ENCODE measurements at places on chromosomes 16 and 17.

- DNase-seq: no peak
Observed at GRCh38 chr17:73983621-73984400, 219.7 kb upstream of the RPL38 start.

- DNase-seq: no peak
Observed at GRCh38 chr16:88566158-88566557, 4.0 kb upstream of the ZC3H18 start.

- no peak for DNase-seq
Observed at GRCh38 chr16:57798953-57799599, 3.2 kb downstream of the KIFC3 start.

DNA sequence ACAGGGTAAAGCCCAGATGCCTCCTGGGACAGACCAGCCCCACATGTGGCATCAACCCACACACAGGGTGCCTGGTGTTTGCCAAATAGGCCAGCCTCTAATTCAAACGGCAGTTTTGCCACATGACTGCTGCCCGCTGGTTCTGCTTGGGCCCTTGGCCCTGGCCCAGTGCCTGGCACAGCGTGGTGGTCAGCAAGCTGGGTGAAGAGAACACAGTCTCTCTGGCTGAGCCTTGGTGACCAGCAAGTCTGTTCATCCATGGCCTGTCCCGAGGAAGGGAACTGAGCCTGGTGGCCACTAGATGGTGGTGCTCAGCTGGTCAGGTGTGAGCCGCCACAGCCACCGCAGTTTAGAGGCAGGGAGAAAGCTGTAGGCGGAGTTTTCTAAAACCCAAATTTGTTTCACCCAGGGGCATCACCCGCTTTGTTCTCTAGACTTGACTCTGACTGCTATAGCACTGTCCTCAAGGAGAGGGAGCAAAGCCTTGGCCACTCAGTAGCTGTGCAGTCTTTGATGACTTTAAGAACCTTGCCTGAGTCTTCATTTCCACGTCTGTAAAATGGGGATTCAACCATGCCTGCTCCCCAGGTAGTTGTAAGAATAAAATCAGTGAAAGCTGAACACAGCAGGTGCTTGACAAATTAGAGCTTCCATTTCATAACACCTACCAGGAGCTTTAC, 4.7 kb upstream of the GFAP start:
- peak; percentile 86 for DNase-seq

- no peak for DNase-seq
Observed at GRCh38 chr16:64809876-64810629, 311.8 kb downstream of the CDH11 start.

DNA sequence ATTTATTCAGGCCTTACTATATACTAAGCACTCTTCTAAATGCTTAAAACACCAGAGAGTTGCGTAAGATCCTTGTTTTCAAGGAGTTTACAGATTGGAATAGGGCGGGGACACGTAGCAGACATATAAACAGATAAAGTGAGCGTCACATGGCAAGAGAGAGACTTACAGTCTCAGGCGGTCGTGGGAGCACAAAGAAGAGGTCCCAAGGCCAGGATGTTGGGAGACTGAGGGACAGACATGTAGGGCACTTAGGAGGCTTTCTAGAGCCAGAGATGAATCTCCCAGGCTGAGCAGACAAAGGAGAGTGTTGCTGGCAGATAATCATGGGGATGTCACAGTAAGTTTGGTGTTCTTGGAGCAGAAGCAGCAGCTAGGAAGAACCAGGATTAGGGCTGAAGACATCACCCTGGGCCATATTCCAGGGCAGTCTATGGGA, 119.1 kb upstream of the ANKFN1 start:
- no peak for DNase-seq

DNA sequence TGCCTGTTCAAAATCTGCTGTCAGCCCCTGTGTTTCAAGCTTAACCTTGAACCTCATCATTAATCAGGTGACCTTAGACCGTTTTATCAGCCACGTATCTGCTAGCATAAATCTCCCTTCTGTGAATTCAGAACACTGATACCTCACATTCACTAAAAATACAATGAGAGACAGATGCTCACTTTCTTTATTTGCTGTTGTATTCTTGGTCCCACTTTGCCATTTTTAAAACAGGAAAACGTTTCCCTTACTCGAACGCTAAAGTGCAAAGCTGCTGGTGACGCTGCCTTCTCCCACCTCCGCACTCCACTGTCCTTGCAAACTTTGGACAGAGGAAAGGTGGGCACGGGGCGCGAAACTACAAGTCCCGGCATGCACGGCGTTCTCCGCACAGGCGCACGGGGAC, 220 bp upstream of the ARHGAP44 start:
- no peak for DNase-seq

DNA sequence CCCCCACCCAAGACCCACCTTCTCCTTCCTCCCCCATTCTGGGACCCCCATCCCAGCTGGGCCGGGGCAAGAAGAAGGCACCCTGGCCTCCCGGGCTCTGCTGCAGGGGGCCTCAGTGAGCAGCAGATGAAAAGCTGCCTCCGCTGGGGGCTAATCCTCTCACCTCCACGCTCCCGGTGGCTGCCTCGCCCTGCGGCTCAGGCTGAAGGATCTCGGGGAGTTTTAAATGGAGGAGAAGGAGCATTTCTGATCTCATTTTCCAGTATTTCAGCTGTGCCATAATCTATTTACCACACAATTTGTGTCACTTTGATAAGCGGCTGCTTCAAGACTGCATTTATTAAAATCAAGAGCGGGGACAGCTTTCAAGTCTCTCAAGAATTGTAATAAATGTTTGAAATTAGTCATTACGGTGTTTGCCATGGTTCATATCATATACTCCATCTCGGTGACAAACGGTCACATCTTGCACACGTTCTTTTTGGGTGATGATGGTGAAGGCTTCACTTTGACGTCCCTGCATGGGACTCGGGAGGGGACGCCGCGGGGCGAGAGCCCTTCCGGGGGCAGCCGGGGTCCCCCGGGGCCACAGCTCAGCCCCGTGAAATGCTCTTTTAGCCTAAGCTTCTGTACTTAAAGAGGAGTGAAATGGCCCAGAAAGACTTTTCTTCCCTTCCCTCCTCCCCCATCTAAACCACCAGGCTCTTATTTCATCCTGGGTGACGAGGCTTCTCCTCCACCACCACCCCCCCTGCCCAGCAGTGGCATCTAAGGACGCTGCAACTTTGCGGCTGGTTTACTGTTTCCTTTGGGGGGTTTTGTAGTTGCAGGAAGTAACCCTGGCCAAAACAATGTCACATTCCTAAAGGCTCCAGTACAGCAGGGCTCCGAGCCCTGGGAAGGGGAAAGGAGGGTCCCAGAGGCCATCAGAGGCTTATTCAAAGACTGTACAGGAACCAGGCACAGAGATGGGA, 313.1 kb upstream of the TNRC6C start:
- peak; percentile 63 for DNase-seq

DNA sequence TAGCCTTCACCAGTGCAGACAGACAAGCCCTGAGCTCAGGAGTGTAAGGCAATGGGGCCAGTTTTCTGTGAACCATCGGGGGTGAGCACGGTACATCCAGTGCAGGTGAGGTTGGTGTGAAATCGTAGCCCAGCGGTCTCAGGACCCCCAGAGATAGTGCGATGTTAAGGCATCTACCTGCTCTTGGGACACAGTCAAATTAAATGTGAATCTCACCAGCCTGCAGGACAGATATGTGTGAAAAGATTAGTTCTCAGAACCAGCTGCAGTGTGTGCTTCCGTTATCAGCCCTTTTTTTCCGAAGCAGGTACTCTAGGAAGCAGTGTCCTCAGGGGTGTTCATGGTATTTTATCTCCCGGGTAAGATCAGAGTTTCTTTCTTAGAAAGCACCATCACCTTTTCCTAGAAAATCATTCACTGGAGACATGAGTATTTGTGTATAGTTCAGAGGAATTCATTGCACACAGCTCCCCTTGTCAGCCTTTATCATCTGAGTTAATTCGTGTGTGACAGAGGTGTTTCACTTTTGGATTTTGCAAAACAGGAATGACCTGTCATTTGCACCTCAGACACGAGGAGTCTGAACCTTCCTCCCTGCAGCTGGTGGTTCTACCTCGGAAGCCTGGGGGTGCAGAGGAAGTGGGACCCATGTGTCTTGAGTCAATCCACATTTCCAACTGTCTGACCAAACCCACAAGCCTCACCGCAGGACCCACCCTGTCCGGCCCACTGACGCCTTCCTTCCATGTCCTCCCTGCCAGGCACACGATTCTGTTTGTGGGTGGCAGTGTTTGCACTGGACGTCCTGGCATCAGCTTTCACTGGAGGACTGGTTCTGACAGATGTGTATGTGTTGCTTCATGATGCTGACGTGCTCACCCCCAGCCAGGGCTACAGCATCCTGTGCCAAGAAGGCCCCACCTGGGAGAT, 107.8 kb downstream of the CLEC16A start:
- DNase-seq: no peak

GRCh38 chr17:49514071-49514721, 19.1 kb downstream of the NGFR start:
- peak; percentile 78 for DNase-seq

- peak; percentile 54 for DNase-seq
Observed at GRCh38 chr17:28317966-28318758, 838 bp upstream of the TMEM97 start.

DNA sequence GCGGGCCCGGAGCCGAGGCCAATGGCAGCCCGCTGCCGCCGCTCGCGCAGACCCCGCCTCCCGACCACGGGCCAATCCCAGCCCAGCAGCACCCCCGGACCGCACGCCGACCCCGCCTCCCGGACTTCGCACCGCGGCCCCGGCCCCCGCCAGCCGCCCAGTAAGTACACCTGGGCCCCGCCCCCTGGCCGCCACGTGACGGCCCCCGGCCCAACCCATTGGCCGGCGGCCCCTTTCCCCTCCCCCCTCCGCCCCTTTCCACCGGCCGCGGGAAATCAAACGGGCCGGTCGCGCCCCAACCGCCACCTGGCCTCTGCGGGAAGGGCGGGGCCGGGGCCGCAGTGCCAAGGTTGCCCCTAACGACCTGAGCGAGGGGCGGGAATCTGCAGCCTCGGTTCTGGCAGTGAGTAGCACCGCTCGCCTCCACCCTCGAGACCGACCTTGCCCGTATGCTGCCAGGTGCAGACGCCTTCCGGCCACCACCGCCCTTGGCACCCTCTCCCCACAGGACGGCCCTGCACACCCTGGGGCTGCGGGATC, at the start of gene YBX2:
TSS of gene YBX2 (minus strand) at position 26 of the 540 bp plus-strand sequence. CDS start 139 bp downstream, outside the sequence.
- DNase-seq: peak; percentile 98

DNA sequence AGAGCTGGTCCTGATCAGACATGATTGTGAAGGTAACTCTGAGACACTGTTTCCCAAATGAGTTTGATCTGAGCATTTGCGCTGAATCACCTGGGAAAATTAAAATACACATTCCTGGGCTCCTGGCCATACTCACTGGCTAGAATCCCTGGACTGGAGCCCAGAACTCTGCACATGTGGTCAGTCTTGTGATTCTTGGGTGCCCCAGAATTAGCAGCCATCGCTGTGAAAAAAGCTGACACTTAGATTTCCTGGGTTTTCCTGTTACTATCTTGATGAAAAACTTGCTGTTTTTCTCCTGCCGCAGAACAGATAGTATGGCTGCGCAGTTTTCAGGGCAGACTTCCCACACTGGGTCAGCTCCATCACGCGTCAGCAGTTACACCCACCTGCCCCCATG, 24.6 kb downstream of the NECAB2 start:
- no peak for DNase-seq

DNA sequence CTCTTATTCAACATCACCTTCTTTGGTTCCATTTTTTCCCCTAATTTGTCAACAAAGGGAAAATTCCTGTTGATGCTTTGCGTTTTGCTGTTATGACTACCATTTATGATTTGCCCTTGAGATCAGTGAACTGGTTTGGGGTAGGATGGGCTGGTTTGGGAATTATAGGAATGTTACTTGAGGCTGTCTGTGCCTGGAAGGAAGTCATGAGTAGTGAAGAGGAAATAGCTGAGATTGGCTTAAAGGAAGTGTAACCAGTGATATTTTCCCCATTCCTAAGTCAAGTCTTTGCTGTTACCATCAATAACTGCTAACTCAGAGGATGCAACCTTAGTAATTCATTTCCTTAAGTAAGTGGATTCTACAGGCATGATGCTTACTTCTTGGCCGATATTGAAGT, 179.2 kb downstream of the MAP2K6 start:
- no peak for DNase-seq

DNA sequence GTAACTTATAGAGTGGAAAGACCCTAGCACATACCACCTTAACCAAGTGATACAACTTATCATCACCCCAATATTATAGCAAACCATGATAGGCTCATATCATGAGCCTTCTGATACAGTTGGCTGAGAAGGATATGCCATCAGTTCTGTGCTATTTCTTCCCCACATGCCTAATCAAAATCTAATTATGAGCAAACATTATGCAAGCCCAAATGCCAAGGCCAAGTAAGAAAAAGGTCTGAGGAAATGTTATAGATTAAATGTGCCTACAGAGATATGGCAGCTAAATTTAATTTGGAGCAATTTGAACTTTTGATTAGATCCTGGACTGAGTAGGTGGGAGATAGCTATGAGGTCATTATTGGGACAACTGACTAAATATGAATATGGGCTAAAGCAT, 225.9 kb upstream of the PMFBP1 start:
- DNase-seq: no peak

GRCh38 chr17:67574658-67575293, 143.0 kb upstream of the NOL11 start:
- DNase-seq: no peak

DNA sequence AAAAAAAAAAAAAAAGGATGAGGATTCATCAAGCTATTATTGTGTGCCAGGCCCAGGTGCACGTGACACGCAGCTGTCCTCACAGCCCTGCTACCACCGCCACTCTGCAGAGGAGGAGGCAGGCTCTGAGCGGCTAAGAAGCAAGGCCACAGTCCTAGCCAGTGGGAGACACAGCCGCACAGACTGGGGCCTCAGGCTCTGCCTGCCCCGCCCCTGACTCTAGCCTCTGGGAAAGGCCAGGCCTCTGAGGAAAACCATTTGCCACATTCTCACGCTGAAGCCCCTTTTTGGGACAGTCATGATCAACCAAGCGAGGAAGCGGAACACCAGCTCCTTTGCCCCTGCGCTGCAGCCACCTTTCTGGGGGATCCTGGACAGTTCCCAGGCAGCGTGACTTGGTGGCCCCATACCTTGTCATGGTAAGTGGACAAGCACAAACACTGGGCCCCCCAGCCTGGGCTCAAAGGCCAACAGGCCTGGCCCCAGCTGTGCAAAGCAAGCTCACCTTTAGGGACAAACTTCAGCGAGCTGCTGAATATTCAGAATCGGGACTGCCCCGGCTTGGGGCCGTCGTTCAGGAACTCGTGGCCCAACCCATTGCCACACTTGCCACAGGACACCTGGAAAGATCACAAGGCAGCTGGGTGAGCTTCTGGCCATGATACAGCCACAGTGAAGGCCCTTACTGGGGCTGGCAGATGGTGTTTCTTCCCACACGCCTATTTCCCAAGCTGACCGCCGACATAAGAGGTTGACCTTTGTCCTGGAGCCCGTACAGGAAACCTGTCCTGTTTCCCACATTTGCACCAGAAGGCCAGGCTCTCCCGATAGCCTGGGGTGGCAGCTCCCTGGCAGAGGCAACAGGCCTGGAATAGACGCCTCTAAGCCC, 2.5 kb downstream of the MSRB1 start:
- DNase-seq: no peak

- DNase-seq: no peak
Observed at GRCh38 chr16:84270071-84270470, 24.6 kb upstream of the WFDC1 start.
